ENCODE measurements at places on chromosomes 6 and 20.

DNA sequence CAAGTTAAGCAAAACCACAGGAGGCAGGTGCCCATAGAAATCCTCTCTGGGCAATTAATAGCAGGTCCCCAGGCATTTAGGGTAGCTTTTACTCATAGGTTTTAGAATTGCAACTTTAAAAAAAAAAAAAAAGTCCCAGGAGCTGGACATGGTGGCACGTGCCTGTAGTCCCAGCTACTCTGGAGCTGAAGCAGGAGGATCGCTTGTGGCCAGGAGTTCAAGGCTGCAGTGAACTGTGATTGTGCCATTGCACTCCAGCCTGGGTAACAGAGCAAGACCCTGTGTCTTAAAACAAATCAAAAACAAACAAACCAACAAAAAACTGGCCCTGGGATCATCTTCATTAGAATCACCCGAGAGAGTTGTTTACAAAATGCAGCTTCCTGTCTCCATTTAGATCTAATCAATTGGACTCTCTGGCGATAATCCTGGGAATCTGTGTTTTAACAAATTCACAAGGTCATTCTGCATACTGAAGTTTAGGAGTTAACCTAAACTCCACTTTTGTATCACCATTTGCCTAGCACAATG is 131.8 kb upstream of the AKAP12 start:
- no peak for DNase-seq

GRCh38 chr6:43786664-43787329 is 16.8 kb downstream of the VEGFA start:
- DNase-seq: no peak

GRCh38 chr6:23301556-23301955 is 732.2 kb downstream of the HDGFL1 start:
- no peak for DNase-seq

DNA sequence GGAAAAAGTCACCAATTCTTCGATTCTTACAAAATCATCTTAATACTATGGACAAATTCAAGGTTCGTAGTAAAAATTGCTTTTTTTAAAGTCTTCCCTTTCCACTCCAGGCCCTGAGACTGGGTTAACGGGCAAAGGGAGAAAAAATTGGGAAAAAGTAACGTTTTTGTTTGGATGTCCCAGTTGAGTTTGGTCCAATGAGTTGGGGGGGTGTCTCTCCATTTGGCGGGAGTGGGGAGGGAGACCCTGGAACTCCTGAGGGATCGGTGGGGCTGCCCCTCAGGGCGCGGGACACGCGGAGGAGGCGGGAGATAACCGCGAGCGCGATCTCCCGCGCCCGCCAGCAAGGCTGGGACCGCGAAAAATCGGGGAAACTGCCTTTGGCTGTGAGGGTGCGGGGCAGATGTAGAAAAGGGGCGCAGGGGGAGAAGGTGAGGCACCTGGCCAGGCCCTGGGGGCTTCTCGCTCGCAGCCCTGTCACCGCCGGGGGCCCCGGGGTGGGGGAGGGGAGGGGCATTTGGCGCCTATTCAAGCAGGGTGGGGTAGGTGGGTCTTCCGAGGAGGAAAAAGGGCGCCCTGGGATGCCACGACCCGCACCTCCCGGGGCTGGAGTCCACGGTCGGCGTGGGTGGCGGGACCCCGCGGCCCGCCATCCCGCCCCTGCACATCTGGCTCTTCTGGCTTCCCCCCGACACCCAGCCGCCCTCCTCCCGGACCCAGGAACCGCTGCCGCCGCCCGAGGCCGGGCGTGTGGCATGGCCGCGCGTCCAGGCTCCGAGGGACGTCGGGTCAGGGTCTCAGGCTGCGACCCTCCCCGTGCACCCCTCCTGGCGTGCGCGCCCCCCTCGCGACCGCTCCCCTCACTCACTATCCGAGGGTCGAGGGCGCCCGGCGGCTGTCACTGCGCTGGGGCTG is 595 bp downstream of the FBXO5 start:
- DNase-seq: peak; percentile 77

DNA sequence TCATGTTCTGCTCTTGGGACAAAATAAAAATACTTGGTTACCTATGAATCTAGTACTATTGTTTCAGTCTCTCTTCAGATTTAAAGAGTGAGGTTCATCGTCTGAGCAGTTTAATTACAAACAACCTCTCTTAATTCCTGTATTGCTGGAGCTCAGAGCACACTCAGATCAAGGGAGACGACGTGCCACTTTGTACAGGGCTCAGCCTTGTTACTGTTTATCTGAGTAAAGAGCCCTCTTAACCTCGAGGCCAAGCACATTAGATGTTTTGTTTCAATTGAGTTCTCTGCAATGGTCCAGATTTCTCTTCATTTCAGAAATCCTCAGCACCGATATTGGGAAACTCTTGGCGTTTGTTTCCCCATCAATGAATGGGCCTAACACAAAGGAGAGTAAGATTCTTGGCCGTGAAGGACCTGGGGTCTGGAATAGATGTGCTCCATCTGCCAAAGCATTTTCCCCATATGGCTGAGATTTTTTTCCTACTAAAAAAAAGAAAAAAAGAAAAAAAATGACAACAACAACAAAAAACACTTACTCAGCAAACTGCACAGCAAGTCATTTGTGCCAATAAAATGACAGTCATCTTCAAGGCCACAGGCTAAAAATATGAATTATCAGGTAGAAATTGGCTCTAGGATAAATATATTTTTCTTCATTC is 82.6 kb upstream of the CCN6 start:
- DNase-seq: no peak

- peak; percentile 78 for DNase-seq
Measured at GRCh38 chr6:167797011-167797471, 29.7 kb upstream of the AFDN start.
